Cerebellum (tissue), 4 donors: ENCODE measurements at places on chromosomes 12 and 14. TPM values are rescaled to one million over a fixed set of nuclear protein-coding genes. Genes with fewer than 3 reads are reported as not detected.

DNA sequence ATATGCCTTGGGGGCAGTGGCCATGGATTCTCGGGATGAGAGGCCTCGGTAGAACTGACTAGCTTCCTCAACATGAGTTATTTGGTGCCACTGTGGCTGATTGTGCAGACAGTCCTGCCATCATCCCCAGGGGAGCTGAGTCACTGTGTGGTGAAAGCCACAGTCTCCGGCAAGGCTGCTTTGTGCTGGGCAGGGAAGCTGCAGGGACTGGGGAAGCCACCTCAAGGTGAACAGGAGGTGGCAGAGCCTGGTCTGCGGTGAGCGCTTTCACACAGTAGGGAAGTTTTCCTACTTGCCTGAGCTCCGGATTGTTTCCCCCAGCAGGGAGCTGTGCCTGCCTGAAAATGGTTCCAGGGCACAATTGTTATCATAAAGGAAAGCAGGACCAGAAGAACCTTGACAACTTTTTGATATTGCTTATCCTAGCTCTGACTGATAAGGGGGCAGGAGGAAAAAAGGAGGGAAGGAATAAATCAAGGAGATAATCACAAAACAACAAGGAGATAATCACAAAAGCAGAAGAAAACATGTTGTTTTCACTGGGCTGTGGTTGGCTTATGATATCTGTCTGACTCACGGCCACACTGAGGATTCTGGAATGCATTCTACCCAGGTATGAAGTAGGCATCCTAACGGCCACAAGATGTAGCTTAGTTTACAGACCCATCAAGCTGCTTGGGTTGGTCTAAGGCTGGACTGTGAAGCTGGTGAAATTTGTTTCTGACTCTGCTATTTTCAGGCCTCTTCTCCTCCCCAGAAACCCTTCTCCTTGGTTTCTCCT is 32.2 kb upstream of the GNG2 start:
- no peak for DNase-seq

- DNase-seq = no peak
These were observed 38.0 kb downstream of the CHGA start for GRCh38 chr14:92960706-92961566.

- DNase-seq = no peak
These were observed 22.8 kb upstream of the LALBA start for GRCh38 chr12:48592591-48593086.

DNA sequence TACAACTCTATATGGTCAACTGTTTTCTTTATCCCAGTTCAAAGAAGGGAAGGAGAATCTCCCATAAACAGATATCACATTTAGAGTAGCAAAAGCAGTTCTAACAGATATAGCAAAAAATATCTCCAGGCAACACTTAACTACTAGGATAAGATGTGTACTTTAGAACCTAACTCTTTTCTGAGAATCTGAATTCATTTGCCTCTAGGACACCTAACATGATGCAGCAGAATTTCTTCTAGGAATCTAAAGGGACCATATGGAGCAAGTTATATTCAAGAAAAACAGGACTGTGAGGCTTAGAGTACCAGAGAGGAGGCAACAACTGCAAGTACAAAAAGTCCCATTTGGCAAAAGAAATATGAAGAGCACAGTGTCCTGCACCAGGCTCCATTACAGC is 24.4 kb upstream of the CAPRIN2 start:
- DNase-seq = no peak

DNA sequence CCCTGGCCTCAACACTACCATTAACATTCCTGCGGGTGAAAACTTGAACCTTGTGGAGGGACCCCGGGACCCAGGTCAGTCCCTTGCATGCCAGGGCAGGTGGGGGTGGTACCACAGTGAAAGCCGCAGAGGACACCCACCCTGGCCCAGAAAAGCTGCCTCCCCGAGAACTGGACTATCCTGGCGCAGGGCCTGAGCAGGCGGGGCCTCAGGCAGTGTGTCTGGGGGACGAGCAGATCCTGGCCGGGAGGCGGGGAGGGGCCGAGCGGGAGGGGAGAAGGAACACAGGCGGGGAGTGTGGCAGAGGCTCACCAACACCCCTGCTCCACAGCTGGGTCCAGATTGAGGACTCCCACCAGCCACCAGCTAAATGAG is 10.0 kb downstream of the AHNAK2 start:
- no peak for DNase-seq

DNA sequence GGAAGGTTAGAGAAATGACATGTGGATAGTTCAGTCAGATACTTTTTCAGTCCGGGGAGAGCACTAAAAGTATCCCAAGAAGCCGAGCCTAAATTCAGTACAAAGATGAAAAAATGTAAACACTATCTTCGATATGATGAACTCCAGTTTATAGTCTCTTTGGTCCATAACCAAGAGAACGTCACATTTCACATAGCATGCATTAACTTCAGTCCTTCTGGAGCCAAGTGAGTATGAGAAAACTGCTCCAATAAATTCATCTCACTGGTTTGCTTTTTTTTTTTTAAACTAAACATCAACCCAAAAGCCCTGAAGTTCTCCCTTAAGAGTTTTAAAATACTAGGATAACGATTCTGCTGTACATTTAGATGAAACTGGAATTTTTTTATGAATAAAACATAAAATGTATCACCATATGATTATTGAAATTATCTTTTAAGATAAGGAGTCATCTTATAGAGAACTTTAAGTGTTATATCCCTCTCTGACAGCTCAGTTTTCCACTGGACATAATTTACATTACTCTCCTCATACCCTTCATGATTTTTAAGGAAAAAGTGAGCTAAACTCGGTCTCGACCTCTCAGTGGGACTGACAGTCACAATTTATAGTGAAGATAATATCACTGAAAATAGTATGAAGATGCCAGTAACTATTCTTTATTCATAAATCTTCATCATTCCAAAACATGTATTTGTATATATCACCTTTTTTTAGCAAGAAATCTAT is 841.5 kb upstream of the FLRT2 start:
- no peak for DNase-seq

GRCh38 chr14:57530571-57530970 is 36.9 kb upstream of the CCDC198 start:
- DNase-seq = no peak

GRCh38 chr12:56126732-56127239 is 1.3 kb upstream of the ESYT1 start:
- no peak for DNase-seq

DNA sequence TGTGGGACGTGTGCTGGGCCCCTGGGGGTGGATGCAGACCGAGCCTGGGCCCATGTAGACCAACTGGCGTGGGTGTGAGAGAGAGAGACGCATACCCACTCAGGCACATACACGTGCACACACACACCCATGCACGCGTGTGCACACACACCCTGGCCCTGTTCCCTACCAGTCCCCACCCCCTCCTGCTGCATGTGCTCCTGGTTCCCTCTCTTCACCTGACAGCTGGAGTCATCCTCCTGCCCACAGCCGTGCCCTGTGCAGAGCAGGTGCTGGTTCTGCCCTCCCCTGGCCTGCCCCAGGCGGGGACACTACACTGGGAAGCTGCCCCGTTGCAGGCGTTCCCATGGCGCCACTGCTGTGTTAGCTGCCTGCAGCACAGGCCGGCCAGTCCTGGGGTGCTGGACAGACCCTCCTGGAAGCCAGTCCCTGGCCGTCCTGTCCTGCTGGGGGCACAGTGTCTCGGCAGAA is 18.5 kb downstream of the PACS2 start:
- no peak for DNase-seq

- DNase-seq = peak; percentile 74
These were observed 12.8 kb downstream of the ZFHX2 start for GRCh38 chr14:23538785-23539184.

DNA sequence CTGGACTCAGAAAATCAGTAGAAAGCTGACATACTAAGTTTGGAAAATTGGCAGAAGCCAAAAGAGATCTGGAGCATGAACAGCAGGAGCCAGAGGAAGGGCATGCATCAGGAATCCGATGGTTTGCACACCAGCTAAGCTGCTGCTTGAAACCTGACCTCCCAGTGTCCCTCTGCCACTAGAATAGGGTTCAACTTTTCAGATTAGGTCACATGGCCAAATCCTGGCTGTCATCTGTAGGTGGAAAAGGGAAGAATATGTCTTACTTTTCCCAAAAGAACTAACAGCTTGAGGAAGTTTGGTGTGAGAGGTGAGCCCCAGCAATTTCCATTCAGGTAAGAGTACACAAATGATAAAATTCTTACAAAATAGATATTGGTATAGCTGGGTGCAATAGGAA is 732.6 kb downstream of the RERGL start:
- no peak for DNase-seq

DNA sequence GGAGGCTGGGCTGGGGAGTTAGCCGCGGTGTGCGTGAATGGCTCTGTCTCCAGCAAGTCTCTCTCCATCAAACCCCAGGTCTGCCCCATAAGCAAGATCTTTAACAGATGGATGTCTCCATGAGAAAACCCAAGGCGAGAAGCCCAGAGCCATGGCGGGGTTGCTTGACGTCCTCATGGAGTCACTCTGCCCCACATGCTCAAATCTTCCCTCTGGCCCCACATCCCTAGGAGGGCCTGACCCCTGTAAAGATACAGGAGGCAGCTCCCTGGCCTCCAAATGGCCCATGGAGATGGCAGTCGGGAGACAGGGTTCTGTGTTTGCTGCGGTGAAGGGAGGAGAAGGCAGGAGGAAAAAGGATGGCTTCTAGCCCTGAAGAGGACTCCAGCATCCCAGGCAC is 49.3 kb downstream of the C14orf132 start:
- no peak for DNase-seq

GRCh38 chr12:6646276-6647082 is 753 bp downstream of the ACRBP start:
- peak; percentile 54 for DNase-seq

DNA sequence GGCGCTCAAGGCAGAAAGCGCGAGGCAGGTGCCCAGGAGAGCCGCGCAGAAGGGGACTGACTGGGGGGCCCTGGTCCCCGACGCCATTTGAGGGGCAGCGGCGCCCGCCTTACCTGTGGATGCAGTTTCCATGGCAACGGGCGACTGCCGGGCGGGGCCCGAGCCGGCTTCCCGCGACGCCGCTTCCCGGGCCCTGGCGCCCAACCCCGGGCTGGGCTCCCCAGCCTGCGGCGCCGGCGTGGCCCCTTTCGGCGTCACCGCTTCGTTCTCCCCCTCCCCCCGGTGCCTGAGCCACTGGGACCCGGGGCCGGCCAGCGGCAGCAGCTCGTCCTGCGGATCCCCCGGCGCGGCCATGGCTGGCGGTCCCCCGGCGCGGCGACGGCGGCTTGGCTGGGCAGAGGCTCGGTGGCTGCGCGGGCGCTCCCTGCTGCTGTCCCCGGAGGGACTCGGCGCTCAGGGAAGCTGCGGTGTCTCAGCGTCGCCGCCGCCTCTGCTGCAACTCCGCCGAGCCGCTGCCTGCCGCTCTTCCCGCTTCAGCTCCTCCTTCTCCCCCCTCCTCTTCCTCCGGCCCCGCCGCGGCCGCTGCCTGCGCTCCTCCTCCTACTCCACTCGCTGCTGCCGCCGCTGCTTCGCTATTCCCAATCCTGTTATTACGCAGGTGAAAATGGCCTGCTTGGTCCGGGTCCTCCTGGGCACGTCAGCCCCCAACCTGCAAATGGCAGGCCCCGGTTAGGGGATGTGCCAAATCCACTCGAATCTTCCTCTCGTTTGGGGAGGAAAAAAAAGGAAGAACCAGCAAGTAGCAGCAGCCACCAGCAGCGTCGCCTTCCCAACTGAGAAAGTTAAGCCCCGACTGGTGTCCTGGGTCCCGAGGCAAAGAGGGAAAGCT is at the start of gene RTN1:
Gene RTN1 (minus strand): TSS at position 500 of the 889 bp plus-strand sequence. CDS start 146 bp downstream, at position 354.
- peak; percentile 81 for DNase-seq

DNA sequence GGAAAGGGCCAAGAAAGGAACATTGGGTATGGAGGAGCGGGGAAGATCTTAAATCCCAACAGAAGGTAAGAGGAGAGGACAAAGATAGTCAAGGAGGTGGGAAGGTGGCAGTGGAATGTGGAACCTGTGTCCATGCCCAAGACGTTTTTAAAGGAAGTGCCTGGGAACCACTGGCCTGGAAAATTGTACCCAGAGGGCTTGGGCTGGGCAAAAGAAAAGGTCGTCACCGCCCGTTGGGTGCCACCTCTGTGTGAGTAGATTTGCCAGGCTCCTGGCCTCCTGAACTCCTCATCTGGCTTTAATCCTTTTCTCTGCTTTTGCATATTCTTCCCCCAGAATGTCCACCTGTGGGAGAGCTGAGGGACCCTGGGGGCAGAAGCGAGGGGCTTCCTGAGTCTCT is 32.6 kb downstream of the JDP2 start:
- DNase-seq = no peak

DNA sequence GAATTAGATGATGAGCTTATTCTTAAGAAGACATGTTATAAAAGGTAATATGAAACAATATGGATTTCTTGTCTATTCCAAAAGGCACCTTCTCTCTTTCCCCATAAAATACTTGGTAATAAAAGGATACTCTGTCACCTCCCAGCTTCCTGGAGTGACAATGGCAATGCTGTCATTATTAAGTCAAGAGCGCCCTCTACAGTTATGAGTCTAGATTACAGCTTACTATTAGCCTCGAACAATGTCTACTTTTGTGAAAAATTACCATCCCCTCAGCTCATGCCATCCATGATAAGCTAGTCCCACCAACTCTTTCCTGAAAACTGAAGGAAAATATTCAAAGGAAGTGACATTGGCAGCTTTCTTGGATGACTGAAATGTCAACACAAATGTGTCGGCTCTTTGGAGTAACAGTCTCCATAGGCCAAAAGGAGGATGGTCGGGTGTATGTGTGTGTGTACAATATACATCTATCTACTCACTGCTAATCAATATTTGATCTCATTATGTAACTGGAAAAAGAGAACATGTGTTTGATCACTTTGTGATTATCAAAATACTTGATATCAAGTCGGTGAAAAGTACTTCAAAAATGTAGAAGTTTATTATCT is 48.7 kb upstream of the CDKN3 start:
- DNase-seq = peak; percentile 70

GRCh38 chr12:113573148-113573547 is 101.5 kb upstream of the LHX5 start:
- DNase-seq = no peak

GRCh38 chr12:44389038-44389437 is 487.1 kb downstream of the NELL2 start:
- no peak for DNase-seq

- no peak for DNase-seq
These were observed 89.6 kb upstream of the ATF7IP start for GRCh38 chr12:14275886-14276285.

DNA sequence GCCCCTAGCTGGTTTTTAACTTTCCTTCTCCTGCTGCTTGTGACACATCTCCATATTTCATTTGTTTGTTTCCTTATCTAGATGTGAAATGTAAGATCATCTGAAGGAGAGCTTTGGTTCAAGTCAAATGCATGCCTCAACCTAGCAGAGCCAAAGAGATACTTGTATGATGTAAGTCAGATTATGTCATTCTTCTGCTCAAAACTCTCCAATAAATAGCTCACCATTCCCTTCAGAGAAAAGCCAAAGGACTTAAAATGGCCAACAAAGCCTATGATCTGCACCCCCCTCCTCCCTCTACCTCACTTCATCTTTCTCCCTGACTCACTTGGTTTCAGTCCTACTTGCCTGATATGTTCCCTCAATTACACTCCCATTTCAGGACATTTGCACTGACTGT is 68.1 kb downstream of the COX16 start:
- no peak for DNase-seq

Gene GYS2
- not detected for total RNA-seq

Gene ANO4
- total RNA-seq = 44.3 TPM

Gene CCND2
- 149 TPM for total RNA-seq

Gene LALBA
- not detected for total RNA-seq

Gene TMEM233
- total RNA-seq = not detected

Gene SBNO1
- 30.8 TPM for total RNA-seq

Gene INSM2
- total RNA-seq = 9.6 TPM

Gene GALNT16
- total RNA-seq = 9.3 TPM

Gene SLC10A1
- not detected for total RNA-seq

Gene TSPAN19
- 1.9 TPM for total RNA-seq

Gene CCDC184
- 7.8 TPM for total RNA-seq

Gene KRT2
- 0.18 TPM for total RNA-seq

Gene KRT85
- not detected for total RNA-seq

Gene PIANP
- total RNA-seq = 1.7 TPM

Gene BMP4
- total RNA-seq = 1.9 TPM
